ACHN (cell line): ENCODE measurements at places on chromosomes 2 and 18.

- no peak for DNase-seq
Measured at GRCh38 chr18:8783335-8783993, 78.1 kb downstream of the MTCL1 start.

DNA sequence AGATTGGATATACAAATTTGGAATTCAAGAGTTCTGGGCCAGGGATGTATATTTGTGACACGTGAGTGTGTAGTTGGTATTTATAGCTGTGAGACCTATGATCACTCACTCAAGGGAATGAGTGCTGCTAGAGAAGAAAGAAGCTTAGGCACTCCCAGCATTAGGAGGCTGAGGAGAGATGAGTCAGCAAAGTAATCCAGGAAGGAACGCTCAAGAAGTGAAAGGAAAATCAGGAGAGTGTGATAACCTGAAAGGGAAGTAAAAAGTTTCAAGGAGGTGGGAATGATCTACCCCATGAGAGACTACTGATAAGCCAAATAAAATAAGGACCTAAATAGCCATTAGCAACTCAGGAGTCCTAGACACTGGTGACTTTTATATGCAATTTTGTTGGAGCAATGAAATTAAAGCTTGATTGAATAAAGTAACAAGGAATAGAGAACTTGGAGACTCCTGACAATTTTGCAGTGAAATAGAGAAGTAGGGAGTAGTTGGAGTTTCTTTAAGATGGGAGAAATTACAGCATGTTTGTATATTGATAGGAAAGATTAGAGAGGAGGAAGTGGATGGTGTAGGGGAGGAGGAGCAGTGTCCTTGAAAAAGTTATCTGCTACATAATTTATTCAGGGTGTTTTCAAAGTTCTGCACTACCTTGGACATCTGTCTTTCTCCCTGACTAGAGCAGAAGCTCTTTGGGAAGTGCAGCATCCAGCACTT is 89.9 kb downstream of the UBE2E3 start:
- DNase-seq: peak; percentile 76

DNA sequence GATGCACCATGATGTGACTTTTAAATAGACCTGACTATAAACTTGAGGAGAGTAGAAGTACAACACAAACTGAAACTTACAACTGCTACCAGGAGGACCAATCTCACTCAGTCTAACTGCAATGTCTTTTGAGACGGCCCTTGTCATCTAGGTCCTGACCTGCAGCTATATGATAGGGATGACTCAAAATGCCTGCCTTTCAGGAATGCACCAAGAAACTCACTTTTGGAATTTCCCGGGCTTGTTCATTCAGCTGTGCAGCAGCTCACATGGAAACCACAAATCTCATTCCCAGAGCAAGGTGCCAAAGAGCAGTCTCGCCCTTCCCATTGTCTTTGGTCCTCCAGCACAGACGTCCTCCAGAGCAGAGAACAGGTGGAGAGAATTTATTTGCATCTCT is 113.7 kb downstream of the SPOPL start:
- DNase-seq: peak; percentile 96

GRCh38 chr2:31859959-31860358 is 150.8 kb downstream of the MEMO1 start:
- no peak for DNase-seq

DNA sequence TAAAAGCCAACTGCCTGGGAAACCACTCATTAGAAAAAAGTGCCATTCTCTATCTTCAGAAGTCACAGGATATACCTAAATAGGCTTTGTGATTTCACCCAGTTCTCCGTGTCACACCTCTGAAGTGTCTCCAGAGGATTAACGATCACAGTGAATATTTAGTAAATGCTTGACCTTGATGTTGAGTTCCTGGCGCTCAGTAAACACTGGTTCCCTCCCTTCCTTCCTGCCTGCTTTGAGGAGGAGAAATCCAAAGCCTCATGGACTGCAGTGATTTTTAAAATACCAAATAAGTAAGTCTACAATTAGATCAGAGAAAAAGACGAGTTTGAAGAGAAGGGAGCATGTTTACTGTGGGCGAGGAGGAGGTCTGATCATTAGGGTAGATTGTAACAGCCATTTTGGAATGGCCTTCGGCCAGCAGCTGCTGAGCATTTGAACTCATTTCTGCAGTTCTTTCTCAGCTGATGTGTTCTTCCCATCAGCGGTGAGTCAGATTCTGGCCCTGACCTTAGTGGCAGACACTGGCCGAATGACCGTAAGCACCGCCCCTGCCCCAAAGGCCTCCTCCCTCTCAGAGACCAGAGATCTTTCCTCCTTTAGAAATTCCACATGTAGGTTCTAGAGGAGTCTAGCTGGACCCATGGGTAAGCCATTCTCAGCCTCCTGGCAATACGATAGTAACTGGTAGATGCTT is 62.1 kb upstream of the SLC16A14 start:
- DNase-seq: peak; percentile 46

- DNase-seq: no peak
Measured at GRCh38 chr18:7748251-7749007, 181.3 kb downstream of the PTPRM start.
